CD4-positive, alpha-beta T cell treated with Interleukin-12 subunit alpha and Interleukin-12 subunit beta, for 1 hour (primary cell): ENCODE measurements at places on chromosomes 1 and 21.

DNA sequence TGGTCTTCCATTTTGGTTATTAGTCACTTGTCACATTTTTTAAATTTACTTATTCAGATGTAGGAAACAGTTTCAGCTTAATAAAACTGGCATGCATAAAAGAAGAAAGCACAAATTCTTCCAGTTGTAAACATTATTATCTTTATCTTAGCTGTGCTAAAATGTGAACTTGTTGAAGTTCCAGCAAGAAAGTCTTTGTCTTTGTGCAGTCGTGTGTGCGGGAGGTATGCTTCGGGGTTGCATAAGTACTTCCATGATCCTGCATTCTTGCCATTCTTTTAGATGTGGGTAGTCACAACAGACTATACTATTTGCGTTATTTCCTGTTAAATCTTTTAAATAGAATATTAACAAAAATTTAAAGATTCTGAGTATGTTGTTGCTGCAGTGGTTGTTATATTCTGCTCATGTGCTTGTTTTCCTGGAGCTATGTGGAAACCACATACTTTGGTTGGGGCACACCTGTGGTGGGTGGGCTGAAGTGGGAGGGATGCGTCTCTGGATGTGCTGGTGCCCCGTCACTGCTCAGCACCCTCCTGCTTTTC lies 49.9 kb downstream of the CBS start:
- DNase-seq: no peak

DNA sequence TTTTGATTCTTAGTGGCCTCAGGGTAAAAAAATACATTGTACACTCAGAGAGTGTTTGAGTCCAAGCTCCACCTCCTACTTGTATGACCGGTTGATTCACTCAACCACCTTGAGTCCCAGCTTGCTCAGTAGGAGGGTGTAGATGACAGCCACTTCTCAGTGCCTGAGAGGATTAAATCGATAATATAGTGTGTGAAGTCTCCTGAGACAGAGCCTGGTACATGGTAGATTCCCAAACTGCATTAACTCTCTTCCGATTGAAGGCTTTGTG lies 38.4 kb downstream of the NCMAP start:
- DNase-seq: no peak

- no peak for DNase-seq
Measured at GRCh38 chr1:104100115-104100514, 350.4 kb downstream of the AMY1C start.

DNA sequence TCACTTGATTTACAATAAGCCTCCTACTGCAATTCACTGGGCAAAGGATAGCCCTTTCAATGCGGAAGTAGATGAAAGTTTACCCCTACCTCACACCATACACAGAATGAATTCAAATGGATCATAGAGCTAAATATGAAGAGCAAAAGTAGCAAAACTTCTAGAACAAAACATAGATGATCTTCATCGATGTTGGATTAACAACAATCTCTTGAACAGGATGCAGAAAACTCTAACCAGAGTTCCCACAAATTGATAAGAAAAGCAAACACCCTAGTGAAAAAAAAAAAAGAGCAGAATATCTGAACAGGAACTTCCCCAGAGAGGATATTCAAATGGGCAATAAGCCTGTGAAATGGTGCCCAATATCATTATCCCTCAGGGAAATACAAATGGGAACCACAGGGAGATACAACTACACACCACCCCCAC lies 1.9 kb upstream of the UBASH3A start:
- no peak for DNase-seq

GRCh38 chr1:81820765-81821164 lies 20.0 kb downstream of the ADGRL2 start:
- no peak for DNase-seq

DNA sequence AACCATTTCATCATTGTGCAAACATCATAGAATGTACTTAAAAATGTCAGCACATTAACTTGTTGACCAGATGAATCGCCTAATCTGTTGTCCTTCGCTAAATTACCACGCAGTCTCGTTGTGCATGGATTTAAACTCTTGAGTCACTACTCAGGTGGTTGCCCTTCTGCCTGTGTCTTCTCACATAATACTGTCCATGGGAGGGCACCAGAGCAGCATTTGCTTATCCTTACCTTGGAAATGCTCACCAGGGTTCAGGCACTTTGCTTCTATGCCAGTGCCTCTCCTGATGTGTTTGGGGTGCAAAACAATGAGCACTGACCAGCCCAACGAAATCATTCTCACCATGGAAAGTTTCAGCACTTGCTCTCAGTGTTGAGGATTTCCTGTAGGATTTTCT lies 559.9 kb downstream of the RWDD3 start:
- DNase-seq: no peak

- no peak for DNase-seq
Measured at GRCh38 chr1:69167876-69168275, 399.8 kb upstream of the LRRC7 start.

DNA sequence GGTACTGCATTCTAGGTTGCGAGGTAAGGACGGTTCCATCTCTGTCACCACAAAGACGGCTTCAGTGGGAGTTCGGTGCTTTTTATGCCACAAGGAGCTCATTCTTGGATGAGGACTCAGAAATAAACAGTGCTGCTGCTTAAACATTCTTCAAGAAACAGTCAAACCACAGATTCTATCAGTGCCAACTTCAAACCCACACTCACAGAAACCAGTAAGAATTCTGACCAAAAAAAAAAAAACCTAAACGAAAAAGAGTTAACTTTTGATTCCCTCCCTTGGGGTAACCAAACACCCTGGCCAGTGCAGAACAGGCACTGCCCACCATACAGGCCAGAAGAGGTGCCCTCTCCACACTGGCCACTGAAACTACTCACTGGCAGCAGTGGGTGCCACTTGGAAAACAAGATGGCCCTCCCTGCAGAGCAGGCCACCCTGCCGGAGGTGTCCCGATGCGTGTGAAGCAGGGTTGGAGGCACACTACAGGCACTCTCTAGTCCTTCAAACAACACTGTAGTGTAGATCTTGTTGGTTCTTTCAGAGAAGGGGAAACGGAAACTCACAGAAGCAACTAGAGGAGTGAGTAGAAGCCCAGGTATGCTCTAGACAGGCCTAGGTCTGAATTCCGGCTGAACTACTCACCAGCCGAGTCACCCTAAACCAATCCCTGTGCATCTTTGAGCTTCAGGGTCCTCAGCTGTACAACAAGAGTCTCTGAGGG lies 87.3 kb upstream of the TLR5 start:
- DNase-seq: no peak

DNA sequence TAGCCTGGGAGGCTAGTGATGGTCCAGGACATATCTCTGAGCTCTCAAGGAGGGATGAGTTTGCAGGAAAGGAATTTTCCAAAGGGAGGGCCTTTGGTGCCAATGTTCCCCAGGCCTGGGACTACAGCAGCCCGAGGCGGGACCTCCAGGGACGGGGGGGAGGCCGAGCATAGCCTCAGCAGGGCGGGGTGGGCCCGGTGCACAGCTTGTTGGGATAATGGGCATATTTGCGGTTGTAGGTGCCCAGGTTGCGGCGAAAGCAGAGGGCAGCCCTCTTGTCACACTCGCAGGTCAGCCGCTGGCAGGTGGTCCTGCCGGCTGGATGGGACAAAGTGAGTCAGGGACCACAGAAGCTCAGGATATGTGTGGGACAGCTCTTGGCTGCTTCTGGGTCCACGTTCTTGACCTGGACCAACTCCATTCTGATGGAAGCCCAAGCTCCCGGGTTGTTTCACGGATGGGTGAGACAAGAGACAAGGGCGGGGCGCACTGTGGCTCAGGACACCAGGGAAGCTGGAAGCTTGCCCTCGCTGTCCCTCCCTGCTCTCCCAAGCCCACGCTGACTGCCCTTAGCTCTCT lies 3.2 kb downstream of the PLA2G2E start:
- no peak for DNase-seq

DNA sequence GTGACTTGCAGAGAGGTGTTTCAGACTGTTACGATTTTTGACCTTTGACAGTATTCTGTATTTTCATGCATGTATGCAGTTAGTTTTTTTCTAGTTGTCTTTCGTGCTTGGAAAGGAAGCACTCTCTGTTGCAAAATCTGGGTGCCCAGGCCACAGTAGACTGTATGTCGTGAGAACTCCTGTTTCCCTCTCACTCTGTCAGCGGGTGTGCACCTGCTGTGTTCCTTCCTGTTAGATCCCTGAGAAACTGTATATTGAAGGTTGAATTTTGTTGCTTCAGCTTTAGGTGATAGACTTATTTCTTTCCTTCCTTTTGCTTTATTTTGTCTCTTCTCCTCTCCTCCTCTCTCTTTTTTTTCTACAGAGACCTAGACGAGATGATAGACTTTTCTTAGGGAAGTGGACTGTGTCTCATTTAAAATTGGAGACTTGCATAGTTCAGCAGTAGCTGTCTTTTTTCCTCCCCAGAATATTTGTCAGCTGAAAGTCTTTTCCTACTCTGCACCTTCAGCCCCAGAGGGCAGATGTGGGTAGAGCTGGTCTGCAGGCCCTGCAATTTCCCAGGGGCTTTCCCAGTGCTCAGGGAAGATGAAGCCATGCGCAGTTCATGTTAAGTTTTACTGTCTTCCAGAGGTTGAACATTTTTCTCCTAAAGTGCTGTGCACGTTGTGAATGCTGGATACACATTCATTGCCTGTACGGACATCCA lies 1.4 kb downstream of the TRAPPC10 start:
- peak; percentile 51 for DNase-seq

DNA sequence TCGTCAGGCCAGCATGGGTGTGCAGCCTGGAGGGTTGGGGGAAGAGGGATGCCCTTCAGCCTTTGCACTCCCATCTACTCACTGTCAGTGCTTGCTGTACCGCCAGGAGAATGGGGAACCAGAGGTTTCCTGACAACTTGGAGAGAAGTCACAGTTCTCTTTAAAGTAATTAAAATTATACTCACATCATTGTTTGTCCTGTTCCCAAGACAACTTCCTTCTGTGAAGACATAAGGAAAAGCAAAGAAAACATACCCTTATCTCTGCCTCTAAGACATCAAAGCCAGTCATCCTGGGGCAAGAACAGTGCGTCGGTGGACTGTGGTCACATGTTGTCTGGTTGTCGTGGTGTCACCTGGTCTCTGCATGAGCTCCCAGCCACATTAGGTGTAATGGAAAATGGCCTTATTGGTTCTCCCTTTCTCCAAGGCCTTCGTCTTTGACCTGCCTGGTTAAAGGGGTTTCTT lies 17.6 kb downstream of the TRAF5 start:
- no peak for DNase-seq

GRCh38 chr1:112964347-112964746 lies 8.4 kb upstream of the SLC16A1 start:
- DNase-seq: no peak

DNA sequence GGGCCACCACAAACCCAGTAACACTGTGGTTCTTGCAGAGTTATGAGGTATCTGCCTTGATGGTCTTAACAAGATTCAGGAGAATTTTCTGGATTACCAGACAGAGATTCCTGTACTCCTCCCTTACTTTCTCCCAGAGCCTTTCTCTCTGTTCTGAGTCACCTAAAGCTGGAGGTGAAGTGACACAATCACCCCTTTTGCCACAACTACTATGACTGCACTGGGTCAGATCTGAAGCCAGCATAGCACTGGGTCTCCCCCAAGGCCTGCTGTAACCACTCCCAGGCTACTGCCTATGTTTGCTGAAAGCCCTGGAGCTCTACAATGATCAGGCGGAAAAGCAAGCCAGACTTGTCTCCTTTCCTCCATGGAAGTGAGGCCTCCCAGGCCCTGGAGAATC lies 156.7 kb upstream of the NEGR1 start:
- no peak for DNase-seq

GRCh38 chr1:170687621-170688020 lies 23.7 kb downstream of the PRRX1 start:
- DNase-seq: no peak

DNA sequence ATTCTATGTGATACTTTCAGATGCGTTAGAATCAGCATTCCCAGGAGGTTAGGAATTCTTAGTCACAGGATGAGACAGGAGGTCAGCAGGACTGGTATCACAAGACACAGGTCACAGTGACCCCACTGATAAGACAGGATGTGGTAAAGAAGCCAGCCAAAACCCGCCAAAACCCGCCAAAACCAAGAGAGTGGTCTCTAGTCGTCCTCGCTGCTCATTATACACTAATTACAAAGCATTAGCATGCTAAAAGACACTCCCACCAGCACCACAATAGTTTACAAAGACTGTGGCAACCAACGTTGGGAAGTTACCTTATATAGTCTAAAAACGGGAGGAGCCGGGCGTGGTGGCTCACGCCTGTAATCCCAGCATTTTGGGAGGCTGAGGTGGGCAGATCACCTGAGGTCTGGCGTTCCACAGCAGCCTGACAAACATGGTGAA lies 13.9 kb upstream of the ACTA1 start:
- no peak for DNase-seq

GRCh38 chr21:27739187-27739586 lies 772.3 kb upstream of the ADAMTS5 start:
- no peak for DNase-seq

DNA sequence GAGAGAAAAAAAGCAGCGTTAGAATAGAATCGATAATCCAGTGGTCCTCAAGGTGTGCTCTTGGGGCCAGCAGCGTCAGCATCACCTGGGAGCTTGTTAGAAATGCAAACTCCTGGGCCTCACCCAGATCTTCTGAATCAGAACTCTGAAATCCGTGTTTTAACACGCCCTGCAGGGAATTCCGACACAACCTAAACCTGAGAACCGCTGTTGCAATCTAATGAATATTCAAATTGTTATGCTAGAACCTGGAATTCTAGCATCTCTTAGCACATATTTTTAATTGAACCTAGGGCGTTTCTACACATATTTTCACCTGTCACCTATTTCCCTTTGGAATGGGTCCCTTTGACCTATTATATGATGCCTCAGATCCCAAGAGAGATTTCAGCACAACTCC lies 175.7 kb downstream of the PSMG1 start:
- DNase-seq: no peak

- DNase-seq: no peak
Measured at GRCh38 chr1:111448482-111448917, 556 bp downstream of the WDR77 start.

- no peak for DNase-seq
Measured at GRCh38 chr1:162475089-162475488, 22.5 kb upstream of the UHMK1 start.

DNA sequence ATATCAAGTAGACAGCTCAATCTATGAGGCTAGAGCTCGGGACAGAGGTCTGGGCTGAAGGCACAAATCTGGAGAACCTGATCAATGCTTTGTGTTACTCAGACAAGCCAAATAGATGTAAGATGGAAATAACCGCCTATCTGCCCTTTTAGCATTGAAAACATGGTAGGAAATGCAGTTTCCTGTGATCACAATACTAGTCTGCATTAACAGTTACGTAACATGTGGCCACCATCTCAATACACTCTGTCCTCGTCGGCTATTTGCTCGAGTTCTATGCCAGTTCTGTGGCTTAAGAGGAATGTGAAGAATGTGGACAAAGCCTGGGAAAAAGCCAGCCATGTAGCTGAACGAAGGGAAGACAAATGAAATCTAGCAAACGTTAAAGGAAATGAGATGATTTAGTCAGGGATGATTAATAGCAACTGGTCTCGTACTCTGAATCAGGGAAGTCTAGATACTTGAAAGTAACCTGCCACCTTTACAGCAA lies 73.3 kb downstream of the HSF2BP start:
- DNase-seq: no peak

GRCh38 chr1:230270559-230271281 lies 155.4 kb downstream of the PGBD5 start:
- DNase-seq: peak; percentile 8

- no peak for DNase-seq
Measured at GRCh38 chr21:42663860-42664535, 10.6 kb downstream of the PDE9A start.

GRCh38 chr1:74470936-74471335 lies 41.5 kb downstream of the LRRC53 start:
- DNase-seq: no peak

- no peak for DNase-seq
Measured at GRCh38 chr1:67464746-67465145, 34.5 kb upstream of the SERBP1 start.

GRCh38 chr1:203592730-203593129 lies 33.9 kb upstream of the ATP2B4 start:
- DNase-seq: no peak
